B cell (primary cell): ENCODE measurements at places on chromosomes 16 and 17. TPM values are rescaled to one million over a fixed set of nuclear protein-coding genes. Genes with fewer than 3 reads are reported as not detected.

Gene CCDC182
- not detected in 2 replicates for polyA plus RNA-seq

Gene MEOX1
- polyA plus RNA-seq, result not detected in 2 replicates

GRCh38 chr17:67379251-67379630, 2.2 kb downstream of the PITPNC1 start:
- no peak for DNase-seq

Gene MRC2
- 0.09 and 0.37 TPM in 2 replicates for polyA plus RNA-seq

- DNase-seq, result no peak
Observed at GRCh38 chr16:51024703-51025102, 126.4 kb downstream of the SALL1 start.

Gene PRR29
- 0.03 and 0.07 TPM in 2 replicates for polyA plus RNA-seq

DNA sequence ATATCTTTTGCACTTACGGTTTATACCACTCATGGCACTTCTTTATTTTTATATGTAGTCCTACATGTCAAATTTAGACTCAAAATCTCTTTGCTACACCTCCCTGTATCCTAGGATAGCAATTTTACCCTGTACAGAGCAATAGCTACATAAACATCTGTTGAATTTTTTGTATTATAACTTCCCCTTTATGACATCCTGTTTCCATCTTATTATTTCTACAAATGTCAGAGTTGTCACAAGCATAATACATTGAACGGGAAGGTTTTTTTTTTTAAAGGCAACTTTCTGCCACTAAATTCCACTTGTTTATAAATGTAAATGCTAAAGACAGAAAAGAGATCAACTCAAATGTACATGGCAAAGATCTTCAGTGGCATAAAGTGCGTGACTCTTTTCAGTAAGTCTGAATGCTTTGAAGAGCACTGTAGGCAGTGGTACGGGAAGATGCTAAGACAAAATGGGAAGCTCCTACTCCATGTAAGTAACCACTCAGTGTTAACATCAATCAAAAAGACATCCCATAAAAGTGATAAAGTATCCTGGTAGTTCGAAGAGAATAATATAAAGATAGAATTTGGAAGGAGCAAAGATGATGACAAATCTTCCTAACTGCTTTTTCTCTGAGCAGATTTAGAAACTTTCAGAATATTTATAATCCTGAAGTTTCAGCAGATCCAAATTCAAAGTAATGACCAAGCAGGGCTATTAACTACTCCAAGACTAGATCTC, 26.8 kb downstream of the GNA13 start:
- DNase-seq, result peak; percentile 62

Gene NEUROD2
- polyA plus RNA-seq, result 0.04 and 0.06 TPM in 2 replicates

DNA sequence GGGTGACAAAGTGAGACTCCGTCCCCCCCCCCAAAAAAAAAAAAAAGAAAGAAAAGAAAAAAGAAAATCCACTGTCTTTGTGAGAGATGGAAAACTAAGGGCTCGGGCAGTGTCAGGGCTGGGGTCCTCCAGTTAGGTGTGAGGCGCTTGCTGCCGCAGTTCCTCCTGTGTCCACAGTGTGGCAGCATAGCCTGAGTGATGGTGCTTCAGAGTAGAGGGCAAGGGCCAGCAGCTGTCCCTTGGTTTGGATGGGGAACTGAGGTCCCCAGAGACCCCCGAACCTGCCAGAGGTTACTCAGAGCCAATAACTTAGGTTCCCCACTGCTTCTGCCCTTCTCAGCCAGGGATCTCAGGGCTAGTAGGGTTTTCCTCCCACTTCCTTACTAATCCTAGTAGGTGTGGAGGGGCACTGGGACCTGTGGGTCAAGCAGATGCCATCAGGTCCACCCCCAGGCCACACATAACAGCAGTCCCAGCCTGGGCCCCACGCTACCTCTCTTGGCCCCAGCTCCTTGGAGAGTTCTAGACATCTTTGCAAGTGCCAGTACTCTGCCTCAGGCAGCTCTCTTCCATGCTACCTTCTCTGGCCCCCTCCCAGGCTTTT, 7.9 kb upstream of the LLGL1 start:
- DNase-seq, result peak; percentile 77

Gene HSD17B1
- 1.3 and 1.5 TPM in 2 replicates for polyA plus RNA-seq

Gene SAMD14
- polyA plus RNA-seq, result 0.06 and 0.13 TPM in 2 replicates

GRCh38 chr17:30493780-30494179, 16.6 kb downstream of the GOSR1 start:
- no peak for DNase-seq

- DNase-seq, result no peak
Observed at GRCh38 chr17:14737984-14738651, 437.2 kb downstream of the HS3ST3B1 start.

GRCh38 chr16:84683691-84684591, 15.9 kb upstream of the USP10 start:
- no peak for DNase-seq

Gene DPEP1
- not detected in 2 replicates for polyA plus RNA-seq

GRCh38 chr17:43591779-43592562, 45.8 kb upstream of the ETV4 start:
- DNase-seq, result no peak

DNA sequence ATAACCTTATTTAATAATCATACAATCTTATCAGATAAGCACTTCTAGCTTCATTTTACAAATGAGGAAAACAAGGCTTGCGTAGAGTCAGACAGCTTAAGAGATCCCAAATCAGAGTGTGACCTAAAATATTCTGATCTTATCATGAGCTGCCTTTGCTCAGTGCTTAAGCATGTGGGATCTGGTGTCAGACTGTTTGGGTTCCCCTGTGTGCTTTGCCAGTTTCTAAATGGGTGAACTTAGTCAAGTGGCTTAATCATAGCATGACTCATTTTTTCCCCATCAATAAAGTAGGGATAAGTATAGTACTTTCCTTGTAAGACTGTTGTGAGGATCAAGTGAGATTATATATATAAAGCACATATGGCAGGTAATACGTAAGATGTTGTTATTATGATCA, 612.6 kb upstream of the C16orf82 start:
- DNase-seq, result no peak

Gene LITAF
- polyA plus RNA-seq, result 87.5 and 93.6 TPM in 2 replicates

Gene NPW
- 0.13 and 0.36 TPM in 2 replicates for polyA plus RNA-seq

GRCh38 chr17:65058146-65058545, 1.6 kb upstream of the GNA13 start:
- DNase-seq, result no peak

DNA sequence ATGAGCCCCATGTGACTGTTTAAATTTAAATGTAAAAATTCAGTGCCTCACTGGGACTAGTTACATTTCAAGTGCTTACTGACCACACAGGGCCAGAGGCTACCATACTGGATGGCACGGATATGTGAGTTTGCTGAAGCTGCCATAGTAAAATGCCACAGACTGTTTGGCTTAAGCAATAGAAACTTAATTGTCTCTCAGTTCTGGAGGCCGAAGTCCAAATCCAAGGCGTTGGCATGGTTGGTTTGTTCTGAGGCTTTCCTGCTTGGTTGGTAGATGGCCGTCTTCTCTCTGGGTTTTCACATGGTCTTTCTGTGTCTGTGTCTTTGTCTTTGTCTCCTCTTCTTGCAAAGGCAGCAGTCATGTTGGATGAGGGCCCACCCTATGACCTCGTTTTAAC, 878.9 kb upstream of the RBFOX1 start:
- no peak for DNase-seq
